ENCODE measurements at places on chromosomes 5 and 9.

DNA sequence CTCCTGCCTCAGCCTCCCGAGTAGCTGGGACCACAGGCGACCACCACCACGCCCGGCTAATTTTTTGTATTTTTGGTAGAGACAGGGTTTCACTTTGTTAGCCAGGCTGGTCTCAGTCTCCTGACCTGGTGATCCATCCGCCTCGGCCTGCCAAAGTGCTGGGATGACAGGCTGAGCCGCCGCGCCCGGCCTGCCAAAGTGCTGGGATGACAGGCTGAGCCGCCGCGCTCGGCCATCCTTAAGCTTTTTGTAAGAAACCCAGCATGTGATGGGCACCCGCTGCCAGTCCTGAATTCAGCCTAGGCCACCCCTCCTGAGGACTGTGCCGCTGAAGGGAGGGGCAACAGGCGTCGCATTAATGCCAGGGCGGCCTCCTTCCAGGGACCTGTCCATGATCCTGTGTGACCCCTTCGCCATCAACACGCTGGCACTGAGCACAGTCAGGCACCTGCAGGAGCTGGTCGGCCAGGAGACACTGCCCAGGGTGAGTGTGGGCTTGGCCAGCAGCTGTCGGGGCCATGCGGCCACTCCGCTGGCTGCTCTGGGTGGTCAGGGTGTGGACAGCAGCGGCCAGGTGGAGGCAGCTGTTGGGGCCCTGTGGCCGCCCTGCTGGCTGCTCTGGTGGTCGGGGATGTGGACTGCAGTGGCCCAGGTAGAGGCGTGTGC is 10.5 kb downstream of the NELFB start:
- DNase-seq, result no peak

DNA sequence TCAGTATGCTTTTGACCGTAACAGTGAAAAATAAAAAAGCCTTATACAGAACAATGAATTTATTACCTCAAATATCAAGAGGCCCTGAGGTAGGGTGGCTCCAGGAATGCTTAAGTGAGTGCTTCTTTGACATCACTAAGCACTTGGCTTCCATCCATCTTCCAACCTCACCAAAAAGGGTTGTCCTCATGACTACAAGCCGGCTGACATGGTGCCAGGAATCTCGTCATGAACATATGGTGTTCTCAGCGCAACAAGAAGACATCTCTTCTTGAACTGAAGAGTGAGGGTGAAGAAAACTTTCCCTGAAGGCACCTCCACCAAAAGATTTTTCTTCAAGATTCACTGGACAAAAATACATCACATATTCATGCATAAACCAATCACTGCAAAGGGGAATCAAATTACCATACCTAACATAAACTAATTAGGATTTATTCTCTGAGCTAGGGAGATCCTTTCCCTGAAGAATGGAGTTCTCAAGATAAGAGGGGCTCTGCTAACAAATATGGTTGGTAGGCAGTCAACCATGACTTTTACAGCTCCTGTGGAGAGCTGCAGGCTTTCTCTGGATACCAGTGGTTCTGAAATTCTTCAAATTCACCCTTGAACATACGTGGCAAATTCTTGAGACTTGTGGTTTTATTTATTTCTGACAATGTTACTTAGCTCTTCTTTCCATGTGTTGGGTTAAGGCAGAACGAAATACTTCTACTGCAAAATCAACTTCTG is 49.5 kb downstream of the AGXT2 start:
- DNase-seq, result no peak

DNA sequence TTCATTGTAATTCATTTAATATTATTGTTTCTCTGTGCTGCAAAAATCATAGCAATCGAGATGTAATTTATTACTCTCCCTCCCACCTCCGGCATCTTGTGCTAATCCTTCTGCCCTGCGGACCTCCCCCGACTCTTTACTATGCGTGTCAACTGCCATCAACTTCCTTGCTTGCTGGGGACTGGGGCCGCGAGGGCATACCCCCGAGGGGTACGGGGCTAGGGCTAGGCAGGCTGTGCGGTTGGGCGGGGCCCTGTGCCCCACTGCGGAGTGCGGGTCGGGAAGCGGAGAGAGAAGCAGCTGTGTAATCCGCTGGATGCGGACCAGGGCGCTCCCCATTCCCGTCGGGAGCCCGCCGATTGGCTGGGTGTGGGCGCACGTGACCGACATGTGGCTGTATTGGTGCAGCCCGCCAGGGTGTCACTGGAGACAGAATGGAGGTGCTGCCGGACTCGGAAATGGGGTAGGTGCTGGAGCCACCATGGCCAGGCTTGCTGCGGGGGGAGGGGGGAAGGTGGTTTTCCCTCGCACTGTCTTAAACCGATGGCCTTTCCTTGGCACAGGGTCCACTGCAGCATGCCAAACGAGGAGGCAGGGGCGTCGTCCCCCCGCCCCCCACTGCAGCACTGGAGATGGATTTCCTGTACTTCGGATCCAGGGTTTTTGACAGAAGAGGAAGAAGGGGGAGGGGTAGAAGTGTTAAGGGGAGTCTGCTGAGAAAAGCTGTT is at the start of gene APC:
Gene APC, plus strand, starts transcription at position 423 of the 728 bp plus-strand sequence. CDS start 17,006 bp downstream, outside the sequence.
- DNase-seq, result peak; percentile 89

DNA sequence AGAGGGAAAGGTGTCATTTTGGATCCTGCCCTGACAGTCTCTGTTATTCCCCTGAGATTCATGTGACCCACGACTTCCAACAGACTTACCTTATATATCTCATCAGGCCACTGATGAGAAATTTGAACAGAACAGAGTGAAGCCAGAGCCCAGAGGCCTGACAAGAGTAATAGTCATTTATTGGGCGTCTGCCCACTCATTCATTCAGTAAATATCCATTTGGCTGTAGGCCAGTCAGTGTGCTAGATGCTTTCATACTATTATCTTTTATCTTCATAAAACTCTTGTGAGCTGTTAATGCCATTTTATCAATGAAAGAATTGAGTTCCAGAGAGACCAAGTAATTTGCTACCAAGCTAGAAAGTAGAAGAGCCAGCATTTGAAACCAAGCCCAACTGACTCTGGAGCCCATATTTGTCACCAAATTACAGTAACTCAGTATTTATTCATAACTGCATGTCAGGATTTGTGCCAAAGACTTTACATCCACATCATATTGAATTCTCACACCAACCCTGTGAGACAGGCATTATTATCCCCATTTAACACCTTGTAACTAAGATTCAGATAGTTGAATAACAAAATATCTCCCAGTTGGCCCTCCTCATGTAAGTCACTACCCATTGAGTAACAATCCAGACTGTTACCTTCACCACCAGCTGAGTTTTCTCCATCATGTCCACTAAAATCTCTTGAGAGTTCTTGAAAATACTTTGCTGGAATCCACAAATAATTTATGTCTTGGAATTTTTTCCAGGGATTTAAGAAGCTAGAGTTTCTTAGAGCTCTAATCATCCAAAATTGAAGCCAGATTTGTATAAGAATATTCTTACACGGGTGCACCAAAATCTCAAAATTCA is 2.5 kb downstream of the PTPDC1 start:
- DNase-seq, result no peak

DNA sequence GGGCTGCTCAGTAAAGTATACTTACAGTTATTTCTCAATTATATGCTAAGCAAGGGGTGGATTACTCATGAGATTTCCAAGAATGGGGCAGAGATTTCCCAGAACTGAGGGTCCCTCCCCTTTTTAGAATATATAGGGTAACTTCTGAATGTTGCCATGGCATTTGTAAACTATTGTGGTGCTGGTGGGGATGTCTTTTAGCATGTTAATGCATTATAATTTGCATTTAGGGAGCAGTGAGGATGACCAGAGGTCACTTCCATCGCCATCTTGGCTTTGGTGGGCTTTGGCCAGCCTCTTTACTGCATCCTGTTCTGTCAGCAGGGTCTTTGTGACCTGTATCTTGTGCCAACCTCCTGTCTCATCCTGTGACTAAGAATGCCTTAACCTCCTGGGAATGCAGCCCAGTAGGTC is 35.5 kb downstream of the TTC1 start:
- peak; percentile 55 for DNase-seq

DNA sequence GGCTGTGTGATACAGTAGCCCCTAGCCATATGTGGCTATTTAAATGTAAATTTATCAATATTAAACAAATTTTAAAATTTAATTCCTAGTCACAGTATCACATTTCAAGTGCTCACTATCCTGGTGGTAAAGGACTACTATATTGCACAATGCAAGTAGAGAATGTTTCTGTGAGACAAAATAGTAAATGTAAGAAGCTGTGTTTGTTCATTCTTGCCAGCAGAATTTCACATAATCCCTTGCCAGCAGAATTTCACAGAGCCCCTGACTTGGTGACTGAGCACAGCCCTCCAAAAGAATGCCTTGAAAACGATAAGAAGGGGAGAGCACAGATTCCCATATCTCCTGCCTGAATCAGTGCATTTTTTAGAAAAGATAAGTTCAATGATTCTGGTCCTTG is 75.9 kb upstream of the SELENOP start:
- DNase-seq, result no peak

All from inflammatory macrophage treated with lipopolysaccharide for 4 hours (primary cell).